ENCODE measurements at places on chromosomes 1 and 21.

DNA sequence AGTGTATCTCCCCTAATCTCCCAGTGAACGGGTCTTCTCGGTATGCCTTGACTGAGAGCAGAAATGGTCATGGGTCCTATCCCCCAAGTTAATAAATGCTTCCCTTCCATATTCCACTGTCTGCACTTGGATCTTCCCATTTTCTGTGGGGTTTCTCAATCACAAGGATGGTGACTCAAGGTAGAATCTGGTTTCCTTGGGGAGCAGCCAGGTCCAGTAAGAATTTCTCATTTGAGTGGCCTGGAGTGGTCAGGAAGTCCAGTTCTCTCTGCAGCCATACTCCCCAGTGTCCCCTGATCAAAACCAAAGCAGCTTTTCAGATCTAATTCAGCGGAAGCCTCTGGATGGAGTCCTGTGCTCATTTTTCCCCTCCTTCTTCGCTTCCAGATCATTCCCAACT, 14.8 kb upstream of the SLC27A3 start:
- no peak for DNase-seq

DNA sequence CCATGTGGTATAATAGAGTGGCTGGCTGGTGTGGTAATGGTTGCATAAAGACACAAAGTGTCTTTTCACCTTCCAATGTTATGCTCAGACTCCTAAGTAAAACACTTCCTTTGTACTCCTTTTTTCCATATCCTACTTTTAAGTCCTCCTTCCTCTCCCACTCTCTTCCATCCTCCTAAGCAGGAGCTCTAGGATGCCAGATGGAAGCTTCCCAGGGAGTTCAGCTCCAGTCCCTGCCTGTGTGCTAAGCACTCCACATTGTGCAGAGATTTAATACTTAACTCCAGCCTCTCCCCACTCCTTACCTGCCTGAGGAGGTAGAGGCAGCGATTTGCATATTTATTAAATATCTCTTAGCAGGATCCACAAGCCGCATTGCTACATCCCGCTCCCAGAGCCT, 60.5 kb upstream of the IGSF21 start:
- DNase-seq: no peak

- DNase-seq: no peak
These were observed 33.2 kb downstream of the ZBTB40 start for GRCh38 chr1:22484706-22485345.

GRCh38 chr1:55209247-55209646, 5.9 kb downstream of the USP24 start:
- no peak for DNase-seq

DNA sequence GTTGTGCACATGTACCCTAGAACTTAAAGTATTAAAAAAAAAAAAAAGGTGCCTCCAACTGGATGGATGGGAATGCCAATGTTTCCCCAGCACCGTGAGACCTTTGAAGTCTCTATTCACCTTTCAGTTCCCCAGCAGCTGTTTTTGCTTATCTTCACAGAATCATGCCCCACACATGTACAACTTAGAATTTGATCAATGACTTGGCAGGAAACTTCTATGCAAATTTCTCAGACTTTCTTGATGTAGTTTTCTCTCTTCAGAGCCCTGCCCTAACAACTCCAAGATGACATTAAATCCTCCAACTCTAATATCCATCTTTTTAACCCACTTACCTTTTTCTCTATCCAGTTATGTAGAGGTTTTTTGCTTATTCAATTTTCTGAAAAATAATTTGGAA, 144.3 kb downstream of the PLPPR5 start:
- no peak for DNase-seq

DNA sequence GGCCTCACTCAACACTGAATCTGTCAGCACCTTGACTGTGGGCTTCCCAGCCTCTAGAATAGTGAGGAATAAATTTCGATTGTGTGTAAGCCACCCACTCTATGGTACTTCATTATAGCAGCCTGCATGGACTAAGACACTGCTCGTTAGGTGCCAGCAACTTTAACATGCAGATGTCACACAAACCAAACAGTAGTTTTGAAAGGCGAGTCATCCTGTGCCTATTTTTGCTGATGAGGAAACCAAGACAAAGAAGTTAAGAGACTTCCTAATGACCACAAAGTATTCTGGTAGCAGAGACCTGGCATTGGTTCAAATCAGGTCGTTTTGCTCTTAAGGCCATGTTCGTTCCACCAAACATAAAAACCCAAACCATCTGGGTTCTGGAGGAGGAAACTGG, 42.9 kb downstream of the BATF3 start:
- DNase-seq: peak; percentile 18

DNA sequence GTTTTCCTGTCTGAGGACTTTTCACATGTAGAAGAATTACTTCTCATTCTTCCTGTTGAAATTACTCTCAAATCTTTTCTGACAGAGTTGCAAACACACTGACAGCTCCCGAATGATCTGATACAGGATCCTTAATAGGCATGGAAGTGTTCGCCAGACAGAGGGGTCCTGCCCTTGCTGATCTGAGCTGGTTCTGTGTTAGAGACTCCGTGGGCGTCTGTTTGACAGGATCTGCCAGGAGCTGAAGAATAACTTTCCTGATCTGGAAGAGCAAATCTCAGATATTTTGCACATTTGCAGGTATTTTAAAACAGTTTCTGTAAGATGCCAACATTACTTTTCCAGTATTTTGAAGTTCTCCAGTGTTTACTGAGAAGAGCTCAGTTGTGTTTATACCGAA, 202.3 kb downstream of the DYRK1A start:
- no peak for DNase-seq

DNA sequence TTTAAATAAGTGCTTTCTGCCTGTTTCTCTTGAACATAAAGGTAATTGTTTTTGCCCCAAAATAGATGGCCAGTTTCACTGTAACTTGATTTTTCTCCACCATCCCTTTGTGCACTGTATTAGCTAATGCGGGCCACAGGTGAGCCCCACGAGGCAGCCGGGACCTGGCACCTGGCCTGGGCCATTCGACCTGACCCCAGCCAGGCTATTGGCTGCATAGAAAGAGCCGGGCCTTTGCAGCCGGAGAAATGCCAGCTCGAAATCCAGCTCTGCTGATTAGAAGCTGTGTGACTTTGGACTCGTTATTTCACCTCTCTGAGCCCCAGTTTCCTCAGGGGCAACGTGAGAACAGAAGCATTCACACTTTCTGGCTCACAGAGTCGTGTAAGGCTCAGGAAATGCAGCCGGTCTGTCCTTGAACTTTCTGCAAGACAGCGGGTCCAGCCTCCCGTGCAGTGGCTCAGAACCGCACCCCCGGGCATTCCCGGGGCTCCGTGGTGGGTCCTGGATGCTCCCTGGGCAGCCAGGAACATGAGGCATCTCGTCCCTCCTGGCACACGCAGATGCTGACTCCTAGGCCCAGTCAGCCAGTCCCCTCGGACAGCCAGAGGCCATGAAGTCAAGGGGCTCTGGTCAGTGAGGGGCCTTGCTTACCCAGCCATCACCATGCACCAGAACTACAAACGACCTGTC, 37.4 kb upstream of the ACTRT2 start:
- no peak for DNase-seq

GRCh38 chr1:34176830-34177603, at the start of gene C1orf94:
TSS of gene C1orf94 (plus strand) at chr1:34176907. CDS start at chr1:34177790, 883 bp downstream.
- DNase-seq: no peak

DNA sequence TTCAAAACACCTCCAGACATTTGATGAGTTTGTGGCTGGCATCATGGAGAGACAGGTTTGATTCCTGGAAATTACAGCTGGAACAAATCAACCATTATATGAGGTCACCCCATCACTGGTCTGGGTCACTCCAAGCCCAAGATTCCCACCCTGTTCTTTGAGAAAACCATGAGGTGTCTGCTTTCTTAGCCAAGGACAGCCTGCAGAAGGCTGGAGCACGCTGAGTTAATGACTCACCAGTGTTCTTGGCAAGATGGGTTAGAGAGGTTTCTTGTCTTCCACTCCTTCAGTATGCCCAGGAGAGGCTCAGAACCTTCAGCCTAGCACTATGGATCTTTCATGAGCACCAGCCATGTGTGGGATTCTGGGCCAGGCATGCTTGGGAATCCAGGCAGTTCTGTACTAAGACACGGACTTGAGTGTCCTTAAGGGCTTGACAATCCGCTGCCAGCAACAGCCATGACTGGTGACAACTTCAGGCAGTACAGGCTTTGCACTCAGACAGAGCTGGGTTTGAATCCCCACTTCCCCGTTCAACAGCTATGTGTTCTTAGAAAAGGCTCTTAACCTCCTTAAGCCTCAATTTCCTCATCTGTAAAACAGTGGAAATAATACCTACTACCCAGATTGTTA, 43.9 kb downstream of the GRHL3 start:
- peak; percentile 92 for DNase-seq

GRCh38 chr1:169321539-169321938, 46.1 kb downstream of the NME7 start:
- peak; percentile 52 for DNase-seq

GRCh38 chr1:91637539-91637994, 136.9 kb downstream of the CDC7 start:
- DNase-seq: no peak

GRCh38 chr1:220149742-220150141, 55.8 kb downstream of the IARS2 start:
- no peak for DNase-seq

DNA sequence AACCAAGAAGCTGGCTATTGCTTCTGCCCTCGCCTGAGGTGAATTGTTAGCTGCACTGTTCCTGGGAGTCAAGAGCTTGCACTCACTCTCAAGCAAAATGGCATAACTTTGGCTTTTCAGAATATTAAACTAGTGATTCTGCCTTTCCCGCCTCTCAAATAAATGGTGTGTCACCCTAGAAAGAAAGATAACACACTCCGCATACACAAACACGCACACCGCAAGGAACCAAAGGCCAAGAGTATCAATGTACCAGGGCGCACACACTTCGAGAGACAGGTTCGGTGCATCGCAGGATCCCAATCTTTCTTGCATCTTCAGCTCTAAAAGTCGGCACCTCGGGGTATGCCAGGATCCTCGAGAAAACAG, 470 bp upstream of the RTCA start:
- DNase-seq: peak; percentile 25

GRCh38 chr1:172499636-172500141, 33.3 kb upstream of the SUCO start:
- DNase-seq: no peak

- DNase-seq: no peak
These were observed 163.2 kb downstream of the TNR start for GRCh38 chr1:175579956-175580750.

DNA sequence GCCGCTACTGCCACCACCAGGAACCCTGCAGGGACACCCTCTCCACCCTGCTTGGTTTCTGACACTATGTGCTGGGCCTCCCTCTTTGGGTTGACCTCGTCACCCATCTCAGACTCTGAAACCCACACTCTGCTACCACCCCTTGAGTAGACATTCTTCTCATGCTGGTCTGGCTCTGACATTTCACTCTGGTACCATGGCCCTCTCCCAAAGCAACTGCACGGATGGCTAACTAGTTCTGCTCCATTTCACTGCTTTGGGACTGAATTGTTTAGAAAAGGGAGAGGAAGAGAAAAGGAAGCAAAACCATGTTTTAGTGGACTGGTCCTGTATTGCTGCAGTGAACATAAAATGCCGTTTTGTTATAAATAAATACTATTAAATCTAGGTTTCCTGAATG, 137.8 kb downstream of the KCNK2 start:
- no peak for DNase-seq

DNA sequence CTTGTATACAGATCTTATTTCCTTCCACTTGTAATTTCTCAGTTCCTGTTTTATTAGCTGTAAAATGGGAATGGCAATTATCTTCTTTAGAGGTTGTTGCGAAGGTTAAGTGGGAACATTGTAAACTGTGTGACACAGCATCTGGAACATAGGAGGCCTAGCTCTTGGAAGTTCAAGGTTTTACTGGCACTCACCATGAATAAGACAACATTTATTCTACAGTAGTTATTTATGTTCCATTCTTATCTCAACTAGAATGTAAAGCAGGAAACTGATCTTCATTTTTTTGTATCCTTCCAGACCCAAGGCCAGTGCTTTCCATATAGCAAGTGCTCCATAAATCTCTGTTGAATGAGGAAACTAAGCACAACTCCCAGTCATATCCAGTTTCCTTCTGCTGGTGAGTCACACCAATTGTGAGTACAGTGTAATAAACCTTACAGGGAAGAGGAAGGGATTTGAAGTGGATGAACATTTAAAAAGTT, 1.4 kb downstream of the BCL10 start:
- DNase-seq: peak; percentile 74

GRCh38 chr1:169107603-169108208, 1.2 kb downstream of the ATP1B1 start:
- peak; percentile 39 for DNase-seq

- peak; percentile 46 for DNase-seq
These were observed 686 bp downstream of the ARF1 start for GRCh38 chr1:228082918-228083870.

DNA sequence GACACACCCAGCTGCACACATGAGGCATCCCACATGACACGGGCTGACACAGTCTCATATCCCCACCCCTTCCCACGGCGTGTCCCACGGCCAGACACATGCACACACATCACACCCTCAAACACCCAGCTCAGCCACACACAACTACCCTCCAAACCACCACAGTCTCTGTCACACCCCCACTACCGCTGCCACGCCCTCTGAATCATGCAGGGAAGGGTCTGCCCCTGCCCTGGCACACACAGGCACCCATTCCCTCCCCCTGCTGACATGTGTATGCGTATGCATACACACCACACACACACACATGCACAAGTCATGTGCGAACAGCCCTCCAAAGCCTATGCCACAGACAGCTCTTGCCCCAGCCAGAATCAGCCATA, 22.6 kb downstream of the PODN start:
- no peak for DNase-seq

GRCh38 chr1:96995351-96995750, 273.8 kb downstream of the PTBP2 start:
- DNase-seq: no peak

- DNase-seq: no peak
These were observed 2.0 kb upstream of the TNFSF18 start for GRCh38 chr1:173052681-173053196.

DNA sequence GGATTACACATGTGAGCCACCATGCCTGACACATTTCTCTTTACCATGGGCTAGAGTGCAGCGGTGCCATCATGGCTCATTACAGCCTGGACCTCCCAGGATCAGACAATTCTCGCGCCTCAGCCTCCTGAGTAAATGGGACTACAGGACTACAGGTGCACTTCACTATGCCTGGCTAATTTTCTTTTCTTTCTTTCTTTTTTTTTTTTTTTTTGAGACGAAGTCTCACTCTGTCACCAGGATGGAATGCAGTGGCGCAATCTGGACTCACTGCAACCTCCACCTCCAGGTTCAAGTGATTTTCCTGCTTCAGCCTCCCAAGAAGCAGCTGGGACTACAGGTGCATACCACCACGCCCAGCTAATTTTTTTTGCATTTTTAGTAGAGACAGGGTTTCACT, 14.8 kb upstream of the KIF1B start:
- DNase-seq: peak; percentile 48

DNA sequence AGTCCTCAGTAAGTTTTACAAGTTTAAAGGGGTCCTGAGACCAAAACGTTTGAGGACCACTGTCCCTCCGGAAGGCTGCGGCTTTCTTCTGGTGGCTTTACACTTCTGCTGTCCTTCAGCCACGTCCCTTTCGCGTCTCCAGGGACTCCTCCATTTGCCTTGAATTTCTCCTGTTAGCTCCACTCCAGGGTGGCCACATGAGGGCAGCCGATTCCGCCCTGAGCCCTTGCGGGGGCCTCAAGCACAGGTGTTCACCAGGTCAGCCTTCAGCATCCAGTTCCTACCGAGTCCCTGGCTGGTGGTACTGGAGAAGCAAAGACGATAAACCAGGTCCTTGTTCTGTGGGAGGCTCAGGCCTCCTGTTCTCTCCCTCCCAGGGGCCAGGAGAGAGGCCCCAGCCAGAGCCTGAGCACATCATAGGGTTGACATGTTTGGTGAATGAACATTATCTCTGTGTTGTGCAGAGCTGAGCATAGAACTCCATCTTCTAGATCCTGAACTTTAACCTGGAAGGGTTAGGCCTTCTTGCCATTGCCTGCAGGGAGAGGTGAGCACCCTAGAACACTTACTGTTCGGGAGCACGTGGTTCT, 27.4 kb upstream of the COQ8A start:
- DNase-seq: peak; percentile 21
